CD4-positive, alpha-beta memory T cell (primary cell): ENCODE measurements at places on chromosomes 4 and X.
A peak's percentile ranks its signal among the peaks of the same experiment; 100 is the strongest.

DNA sequence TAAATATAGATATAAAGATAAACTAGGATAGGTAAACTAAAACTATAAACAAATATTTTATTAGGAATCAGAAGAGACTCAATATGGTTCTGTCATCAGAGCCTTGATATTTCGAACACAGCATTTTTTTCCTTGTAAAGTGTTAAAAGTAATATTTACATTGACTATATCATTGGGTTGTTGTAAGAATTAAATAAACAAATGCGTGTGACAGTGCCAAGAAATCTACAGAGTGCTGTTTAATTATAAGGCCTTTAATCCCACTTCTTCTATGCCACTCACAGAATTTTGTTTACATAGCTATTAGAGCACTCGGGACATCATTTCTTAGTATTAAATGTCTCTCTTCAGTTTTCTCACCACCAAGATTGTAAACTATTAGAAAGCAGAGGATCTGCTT is 807.4 kb downstream of the FSTL5 start:
- DNase-seq = no peak

DNA sequence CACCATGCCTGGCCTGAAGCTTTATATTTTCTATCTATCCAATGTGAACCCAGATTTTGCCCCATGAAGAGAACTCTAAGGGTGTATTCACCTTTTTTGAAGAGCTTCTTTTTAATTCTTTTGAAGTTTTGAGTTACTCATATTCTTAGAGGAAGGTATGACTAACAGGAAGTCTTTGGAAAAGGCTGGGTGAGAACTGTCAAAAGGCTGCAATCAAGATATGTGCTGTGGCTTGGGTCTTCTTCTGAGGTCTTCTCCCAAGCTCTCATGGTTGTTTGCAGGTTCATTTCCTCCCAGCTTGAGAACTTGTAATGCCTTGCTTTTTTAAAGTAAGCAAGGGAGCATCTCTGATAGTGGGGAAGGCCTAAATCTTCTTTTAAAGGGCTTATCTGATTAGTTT is 3.1 kb upstream of the C4orf17 start:
- DNase-seq = peak; percentile 19

- no peak for DNase-seq
Measured at GRCh38 chr4:135065366-135065765, 863.8 kb upstream of the PABPC4L start.

GRCh38 chr4:176422001-176422400 is 102.2 kb downstream of the SPCS3 start:
- no peak for DNase-seq

GRCh38 chr4:181823645-181824044 is 419.6 kb upstream of the TENM3 start:
- DNase-seq = no peak

GRCh38 chrX:85765651-85766050 is 281.7 kb downstream of the CHM start:
- no peak for DNase-seq

DNA sequence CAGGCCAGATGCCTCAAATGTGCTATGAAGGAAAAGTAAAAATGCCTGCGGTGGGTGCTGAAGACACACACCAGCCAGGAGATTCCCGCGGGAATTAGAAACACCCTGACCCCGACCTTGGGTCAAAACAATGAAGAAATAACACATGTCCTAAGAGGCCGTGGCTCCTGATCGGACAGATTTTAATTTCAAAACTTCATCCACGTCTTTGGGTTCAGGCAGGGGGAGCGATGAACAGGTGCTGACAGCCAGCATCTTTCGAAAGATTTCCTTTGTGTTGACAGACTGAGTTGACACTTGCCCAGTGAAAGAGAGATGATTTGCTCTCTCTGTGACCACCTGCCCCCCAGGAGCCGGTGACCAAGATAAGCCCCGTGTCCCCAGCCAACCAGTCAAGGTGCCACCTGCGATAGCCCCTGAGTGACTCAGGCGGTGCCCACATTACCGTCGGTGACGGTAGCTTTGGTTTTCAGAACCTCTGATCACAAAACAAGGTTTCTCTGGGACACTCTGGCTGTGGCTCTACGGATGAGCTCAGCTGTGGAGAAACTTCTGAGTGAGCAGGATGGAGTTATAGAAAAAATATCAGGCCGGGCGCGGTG is 11.0 kb upstream of the IL3RA start:
- DNase-seq = no peak
